ENCODE measurements at places on chromosomes 12 and 14.

GRCh38 chr12:50401500-50402081 is 906 bp downstream of the LARP4 start:
- no peak for DNase-seq

DNA sequence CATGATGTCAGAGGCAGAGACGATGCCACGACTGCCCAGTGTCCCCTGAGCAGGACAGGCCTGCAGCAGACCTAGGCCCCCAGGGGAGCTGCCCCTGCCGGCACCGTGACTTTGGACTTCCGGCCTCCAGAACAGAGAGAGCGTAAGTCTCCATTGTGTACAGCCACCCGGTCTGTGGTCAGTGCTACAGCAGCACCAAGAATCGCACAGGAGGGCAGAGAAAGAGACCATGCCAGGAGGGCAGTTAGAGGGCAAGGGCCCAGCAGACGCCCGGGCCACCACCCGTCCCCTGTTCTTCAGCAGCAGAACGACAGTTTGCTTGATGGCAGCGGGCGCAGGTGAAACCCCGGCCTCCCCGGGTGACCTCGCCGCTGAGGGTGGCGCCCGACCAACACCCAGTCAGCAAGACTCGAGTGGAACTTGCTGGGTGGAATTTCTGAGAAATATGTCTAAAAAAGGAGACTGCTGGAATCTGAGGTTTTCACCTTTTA is 19.7 kb downstream of the GALNT9 start:
- no peak for DNase-seq

DNA sequence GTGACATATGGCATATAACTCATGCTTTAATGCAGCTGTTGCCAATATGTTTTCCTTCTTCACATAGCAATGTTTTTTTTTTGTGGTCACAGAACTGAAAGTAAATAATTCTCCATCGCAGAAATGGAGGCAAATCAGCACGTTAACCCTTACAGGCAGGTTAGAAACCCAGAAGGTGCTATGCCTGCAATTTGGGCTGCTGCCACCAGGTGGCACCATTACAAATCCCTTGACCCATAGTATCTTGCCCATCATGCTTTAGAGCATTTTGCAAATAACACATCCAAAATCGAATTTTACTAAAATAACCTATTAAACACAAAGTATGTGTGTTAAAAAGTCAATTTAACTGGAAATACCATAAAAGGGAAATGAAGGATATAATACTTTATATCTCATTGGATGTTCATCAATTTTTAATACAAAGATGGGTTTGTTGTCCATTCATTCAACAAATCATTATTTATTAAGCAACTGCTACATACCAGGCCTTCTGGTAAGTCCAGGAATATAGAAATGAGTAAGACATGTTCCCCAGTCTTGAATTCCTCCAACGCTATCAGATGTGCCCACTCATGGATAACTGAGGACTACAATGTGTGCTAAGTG is 340.1 kb downstream of the GLT1D1 start:
- no peak for DNase-seq

GRCh38 chr12:46493834-46494181 is 121.2 kb upstream of the SLC38A2 start:
- DNase-seq: no peak

GRCh38 chr12:39405580-39405979 is 37.3 kb downstream of the KIF21A start:
- DNase-seq: no peak

DNA sequence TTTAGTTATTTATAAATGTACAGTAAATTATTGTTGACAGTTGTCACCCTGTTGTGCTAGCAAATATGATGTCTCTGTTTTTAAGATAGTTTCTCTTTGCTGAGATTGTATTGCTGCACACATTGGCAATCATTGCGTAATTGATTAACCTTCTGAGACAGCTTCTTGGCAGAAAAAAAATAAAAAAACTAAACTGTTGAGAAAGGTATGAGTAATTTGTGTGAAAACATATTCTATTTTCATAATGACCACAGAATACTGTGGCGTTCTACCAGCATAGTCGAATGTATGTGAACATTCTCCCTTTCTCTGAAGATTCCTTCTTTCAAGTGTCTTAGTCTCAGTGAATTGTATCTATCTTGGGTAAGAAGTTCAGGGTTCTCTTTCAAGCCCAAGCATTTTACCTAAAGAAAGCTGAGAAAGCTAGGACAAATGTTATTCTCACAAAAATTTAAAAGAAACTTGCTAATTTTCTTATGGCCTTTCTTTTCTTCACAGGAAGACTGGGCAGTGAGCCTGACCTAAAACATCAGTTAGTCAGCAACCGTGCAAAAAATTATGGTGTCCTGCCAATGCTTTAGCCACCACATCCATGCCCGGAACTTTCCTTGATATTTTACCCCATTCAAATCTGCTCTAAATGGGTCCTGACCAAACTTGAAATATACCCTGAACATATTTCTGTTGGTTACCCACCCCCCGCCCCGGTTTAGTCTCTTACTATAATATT is 69.0 kb upstream of the REP15 start:
- no peak for DNase-seq

GRCh38 chr12:6206327-6206726 is 6.1 kb downstream of the CD9 start:
- no peak for DNase-seq

DNA sequence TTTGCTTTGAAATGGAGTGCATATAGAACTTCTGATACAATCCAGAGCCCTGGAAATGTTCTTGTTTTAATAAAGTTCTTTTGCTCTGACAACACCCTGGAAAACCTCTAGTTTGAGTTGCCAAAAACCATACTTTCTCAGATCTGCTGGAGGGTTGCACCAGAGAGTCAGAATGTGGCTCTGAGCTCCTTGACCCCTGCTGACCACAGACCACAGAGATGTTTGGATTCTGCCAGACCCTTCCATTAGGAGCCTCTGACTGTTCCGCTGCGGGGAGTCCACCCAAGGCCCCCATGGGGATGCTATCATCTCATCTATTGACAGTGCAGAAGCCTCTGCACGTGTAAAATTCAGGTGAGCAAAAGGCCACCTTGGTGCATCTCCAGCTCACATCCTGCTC is 332.6 kb downstream of the GLT1D1 start:
- DNase-seq: no peak

- DNase-seq: no peak
These were observed 159.9 kb upstream of the PARP11 start for GRCh38 chr12:4032924-4033615.

DNA sequence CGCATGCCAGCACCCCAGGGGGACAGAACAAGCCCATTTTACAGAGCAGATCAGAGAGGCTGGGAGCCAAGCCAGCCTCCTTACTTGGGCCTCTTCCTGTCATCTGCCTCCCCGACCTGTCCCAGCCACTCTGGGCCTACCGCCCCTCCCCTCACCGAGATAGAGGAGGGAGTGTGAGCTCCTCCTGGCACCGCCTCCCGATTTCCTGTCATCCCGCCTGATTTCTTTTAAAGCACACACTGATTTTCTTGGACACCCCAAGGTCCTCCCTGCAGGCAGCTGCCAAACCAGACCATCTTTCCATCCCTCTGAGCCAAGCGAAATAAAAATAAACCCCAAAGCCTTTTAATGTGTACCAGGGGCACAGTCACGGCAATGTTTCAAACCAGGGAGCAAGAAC is 108.4 kb downstream of the RFLNA start:
- no peak for DNase-seq

GRCh38 chr12:80432061-80432460 is 12.0 kb upstream of the PTPRQ start:
- DNase-seq: no peak

DNA sequence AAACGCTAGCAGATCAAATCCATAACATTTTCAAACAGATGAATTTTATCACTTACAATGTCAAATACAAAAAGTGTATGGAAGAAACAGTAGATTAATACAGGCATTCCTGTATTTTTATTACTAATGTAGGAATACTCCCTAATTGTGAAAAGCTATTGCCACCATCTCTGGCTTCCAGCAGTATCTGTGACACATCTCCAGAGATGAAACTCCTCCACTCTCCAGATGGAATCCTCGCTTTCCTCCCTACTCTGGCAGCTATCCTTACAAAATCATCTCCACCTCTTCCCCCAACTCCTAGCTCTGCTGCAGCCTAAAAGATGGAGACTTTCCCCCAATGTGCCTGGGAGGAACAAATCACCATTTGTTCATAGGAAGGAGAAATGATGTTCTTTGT is 211.4 kb downstream of the SSPN start:
- no peak for DNase-seq

DNA sequence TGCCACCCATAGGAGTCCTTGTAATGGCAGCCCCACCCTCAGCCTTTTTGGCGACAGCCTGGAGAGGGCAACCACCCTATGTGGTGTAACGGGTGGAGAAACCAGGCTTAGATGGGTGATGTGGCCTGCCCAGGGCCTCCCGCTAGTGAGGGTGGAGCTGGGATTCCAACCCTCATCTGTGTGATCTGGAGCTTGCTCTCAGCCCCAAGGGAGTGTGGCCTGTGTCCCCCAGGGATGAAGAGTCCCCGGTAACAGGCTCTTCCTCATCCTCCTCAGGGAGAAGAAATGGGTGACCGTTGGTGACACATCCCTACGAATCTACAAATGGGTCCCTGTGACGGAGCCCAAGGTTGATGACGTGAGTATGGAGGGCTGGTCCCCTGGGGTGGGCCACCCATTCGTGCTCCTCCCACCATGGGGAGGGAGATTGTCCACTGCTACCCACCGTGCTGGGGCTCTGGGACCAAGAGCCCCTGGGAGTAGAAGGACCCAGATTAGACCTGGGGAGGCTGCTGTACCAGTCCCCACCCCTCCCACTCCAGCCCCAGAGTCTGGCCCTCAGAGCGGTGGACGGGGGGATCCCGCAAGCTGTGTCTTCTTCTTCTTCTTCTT is 8.8 kb downstream of the BCL7A start:
- no peak for DNase-seq

DNA sequence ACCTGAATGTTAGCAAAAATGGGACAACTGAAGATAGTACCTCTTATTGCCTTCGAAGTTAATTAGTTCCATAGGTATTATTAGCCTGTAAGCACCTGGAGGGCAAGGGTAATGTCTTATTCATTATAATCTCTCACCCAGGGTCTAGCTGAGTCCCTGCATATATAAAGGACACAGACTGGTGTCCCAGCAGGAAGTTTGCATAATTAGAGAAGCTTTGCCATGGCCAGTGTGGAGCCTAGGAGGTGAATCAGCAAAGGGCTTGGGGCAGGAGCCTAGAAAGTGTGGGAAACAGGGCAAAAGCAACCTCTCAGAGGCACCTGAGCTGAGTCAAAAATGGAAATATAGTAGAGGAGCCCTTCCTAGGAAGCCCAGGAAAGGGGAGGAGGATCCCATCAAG is 120.4 kb downstream of the NEDD1 start:
- DNase-seq: no peak

- no peak for DNase-seq
These were observed 171.0 kb downstream of the BTG1 start for GRCh38 chr12:91974541-91975085.

- DNase-seq: no peak
These were observed 31.6 kb downstream of the KCNC2 start for GRCh38 chr12:75177997-75178396.

DNA sequence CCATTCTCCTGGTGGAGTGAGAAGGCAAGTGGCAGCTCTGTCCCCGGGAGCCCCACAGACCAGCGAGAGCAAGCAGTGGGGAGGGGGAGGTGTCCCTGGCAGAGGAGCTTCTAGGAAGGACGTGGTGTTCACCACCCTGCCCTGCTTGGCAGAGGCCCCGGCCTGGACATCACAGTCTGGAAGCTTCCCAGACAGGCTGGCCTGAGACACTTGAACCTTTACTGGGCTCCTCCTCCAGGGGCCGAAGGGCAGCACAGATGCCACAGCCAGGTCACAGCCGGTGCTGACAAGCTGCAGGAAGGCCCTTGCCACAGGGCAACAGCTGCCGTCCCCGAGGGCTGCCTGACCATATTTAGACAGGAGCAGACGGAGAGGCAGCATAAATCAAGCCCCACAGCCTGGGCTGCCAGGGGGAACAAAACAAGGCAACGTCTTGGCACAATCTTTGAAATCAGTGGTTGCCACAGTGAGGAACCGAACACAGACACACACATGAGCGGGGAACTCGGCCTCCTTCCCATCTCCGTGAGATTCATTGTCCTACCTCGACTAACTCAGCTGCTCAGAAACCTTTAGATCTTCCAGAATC is 28.5 kb downstream of the PRIMA1 start:
- no peak for DNase-seq

DNA sequence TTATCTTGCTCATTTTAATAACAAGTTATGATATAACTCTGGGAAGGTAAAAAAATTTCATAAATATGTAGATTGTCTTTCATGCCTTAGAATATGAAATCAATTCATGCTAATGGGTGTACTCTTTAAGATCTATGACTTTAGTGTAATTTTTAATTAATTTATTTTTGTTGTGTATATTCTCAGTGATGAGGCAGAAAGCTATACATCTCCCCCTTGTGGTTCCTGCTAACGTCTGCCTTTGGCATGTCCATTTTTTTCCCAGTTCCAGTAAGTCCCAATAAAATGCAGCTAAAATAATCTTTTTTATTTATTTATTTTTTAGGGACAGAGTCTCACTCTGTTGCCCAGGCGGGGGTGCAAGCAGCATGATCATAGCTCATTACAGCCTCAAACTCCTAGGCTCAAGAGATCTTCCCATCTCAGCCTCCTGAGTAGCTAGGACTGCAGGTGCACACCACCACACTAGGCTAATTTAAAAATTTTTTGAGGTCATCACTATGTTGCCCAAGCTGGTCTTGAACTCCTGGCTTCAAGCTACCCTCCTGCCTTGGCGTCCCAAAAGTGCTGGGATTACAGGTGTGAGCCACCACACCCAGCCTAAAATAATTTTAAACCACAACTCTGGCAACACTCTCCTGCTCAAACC is 3.3 kb upstream of the CHURC1 start:
- DNase-seq: no peak

DNA sequence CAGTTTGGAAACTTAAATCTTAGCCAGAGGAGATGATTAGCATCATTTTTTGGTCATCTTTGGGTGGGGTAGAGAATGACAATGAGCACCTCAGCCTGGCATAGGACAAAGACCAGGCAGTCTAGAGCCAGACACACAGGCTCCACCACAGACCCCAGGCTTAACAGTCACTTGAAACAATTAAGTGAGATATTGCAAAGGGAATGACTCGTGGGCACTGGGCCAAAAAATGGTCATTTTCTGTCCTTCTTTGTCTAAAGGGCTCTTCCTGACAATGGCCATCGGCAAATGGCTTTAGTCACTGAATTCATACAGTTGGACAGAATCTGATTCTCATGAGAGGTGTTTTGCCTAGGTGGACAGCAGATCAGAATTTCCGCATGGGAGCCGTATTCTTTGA is 78.0 kb upstream of the DICER1 start:
- no peak for DNase-seq

All from activated CD4-positive, alpha-beta T cell treated with anti-CD3 and anti-CD28 coated beads, Interleukin-2, amount 50 U/mL, for 1 hour (primary cell).